ENCODE measurements at places on chromosomes 2 and 18.

- DNase-seq: peak; percentile 95
Measured at GRCh38 chr2:161122772-161123530, 37.3 kb upstream of the TANK start.

- peak; percentile 43 for DNase-seq
Measured at GRCh38 chr2:229133155-229133772, 137.8 kb downstream of the PID1 start.

DNA sequence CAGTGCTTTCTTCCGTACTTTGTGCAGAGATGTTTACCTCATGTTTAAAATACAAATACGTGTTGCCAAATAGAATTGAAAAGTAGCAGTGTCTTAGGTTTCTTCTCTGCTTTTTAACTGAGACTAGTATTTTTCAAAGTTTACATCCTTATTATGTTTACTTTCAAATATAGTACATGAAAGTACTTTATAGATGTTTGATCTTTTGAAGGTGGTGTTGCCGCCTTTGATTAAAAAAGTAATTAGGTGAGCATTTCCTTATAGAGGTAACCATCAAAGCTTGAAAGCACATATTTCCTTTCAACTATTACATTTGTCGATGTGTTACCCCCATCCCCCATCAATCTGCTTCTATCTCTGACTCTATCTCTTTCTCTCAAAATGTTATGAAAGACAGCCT lies 87.0 kb downstream of the CERS6 start:
- DNase-seq: no peak

GRCh38 chr18:76488190-76488589 lies 6.9 kb downstream of the ZNF516 start:
- DNase-seq: peak; percentile 62

- no peak for DNase-seq
Measured at GRCh38 chr2:26223018-26223417, 21.4 kb downstream of the HADHA start.
